HL-60 (cell line): ENCODE measurements at places on chromosomes 13 and 19.

GRCh38 chr13:78610381-78610883 is 7.1 kb upstream of the POU4F1 start:
- no peak for DNase-seq

- no peak for DNase-seq
These were observed 4.2 kb upstream of the F10 start for GRCh38 chr13:113118261-113119021.

- DNase-seq, result peak; percentile 92
These were observed 193.6 kb downstream of the COL4A1 start for GRCh38 chr13:110113284-110113764.

DNA sequence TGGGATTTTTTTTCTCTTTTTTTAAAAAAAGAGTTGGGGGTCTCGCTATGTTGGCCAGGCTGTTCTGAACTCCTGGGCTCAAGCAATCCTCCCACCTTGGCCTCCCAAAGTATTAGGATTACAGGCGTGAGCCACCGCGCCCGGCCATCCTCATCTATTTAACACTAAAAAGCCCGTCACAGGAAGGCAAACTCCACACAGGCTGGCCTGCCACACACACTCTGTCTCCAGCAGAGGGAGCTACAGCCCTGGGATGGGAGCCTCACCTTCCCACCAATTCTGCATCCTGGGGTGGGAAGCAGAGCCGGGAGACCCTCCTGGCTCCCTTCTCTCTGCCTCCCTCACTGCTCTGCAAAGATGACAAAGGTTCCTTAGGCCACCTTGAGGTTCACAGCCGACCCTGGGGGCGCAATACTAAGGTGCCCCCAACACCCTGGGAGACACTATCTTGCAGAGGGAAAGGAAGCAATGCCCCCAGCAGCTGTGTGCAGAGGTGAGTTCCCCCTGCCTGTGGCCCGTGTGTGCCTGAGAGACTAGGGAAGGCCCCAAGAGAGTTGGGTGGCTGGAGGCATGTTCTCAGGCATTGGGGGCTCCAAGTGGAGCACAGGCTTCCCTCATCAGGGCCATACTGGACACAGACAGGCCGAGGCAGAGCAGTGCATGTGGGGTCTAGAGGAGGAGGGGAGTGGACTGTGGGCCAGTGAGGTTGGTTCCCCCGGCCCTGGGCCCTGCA is 27.4 kb upstream of the TIMM44 start:
- DNase-seq, result no peak
